ENCODE measurements at places on chromosomes 7 and 10.

DNA sequence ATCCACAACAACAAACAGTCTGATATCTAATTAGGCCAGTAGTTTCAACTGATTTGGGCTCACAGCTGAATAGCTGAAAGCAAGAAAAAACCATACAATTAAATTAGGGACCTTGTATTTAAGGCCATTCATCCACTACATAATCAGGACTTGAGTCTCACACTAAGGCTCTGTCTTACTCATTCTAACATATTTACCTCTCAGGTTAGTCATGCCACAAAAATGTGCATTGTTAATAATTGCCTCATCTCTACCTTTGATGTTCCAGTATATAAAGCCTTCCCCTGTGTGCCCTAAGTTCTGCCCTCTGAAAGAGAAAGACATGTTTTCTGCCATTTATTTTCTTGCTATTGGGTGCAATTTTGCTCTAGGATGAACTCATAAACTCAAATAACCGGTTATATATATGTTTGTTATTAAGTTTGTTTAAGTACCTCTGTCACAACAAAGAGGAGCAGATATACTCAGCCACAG, 5.3 kb upstream of the C1GALT1 start:
- no peak for DNase-seq

- DNase-seq = no peak
Measured at GRCh38 chr10:97629289-97629688, 4.0 kb downstream of the MORN4 start.

- DNase-seq = peak; percentile 49
Measured at GRCh38 chr10:128078136-128078969, 47.9 kb downstream of the MKI67 start.

- DNase-seq = no peak
Measured at GRCh38 chr10:74086317-74086716, 64.3 kb downstream of the AP3M1 start.

GRCh38 chr7:68729371-68729770, 868.9 kb upstream of the AUTS2 start:
- no peak for DNase-seq

GRCh38 chr10:48271047-48271730, 3.3 kb downstream of the FRMPD2 start:
- no peak for DNase-seq

All from activated CD4-positive, alpha-beta T cell treated with anti-CD3 and anti-CD28 coated beads, Interleukin-2, amount 50 U/mL, for 48 hours (primary cell).